RPMI7951 (cell line): ENCODE measurements at places on chromosomes 3 and 15. TPM values are rescaled to one million over a fixed set of nuclear protein-coding genes. Genes with fewer than 3 reads are reported as not detected.

IL5RA gene
- not detected in 2 replicates for total RNA-seq

PRR20G gene
- total RNA-seq, result not detected in 2 replicates

MAGEL2 gene
- not detected in 2 replicates for total RNA-seq

P3H2 gene
- 17.1 and 32.9 TPM in 2 replicates for total RNA-seq

ANKRD34C gene
- total RNA-seq, result not detected in 2 replicates

MYRIP gene
- not detected in 2 replicates for total RNA-seq

KY gene
- not detected in 2 replicates for total RNA-seq

MST1R gene
- 0.29 and 0.36 TPM in 2 replicates for total RNA-seq

ROPN1 gene
- 1.3 TPM in 1 of 2 replicates, not detected in the other for total RNA-seq
